ENCODE measurements at places on chromosomes 3 and 15.
A peak's percentile ranks its signal among the peaks of the same experiment; 100 is the strongest.

DNA sequence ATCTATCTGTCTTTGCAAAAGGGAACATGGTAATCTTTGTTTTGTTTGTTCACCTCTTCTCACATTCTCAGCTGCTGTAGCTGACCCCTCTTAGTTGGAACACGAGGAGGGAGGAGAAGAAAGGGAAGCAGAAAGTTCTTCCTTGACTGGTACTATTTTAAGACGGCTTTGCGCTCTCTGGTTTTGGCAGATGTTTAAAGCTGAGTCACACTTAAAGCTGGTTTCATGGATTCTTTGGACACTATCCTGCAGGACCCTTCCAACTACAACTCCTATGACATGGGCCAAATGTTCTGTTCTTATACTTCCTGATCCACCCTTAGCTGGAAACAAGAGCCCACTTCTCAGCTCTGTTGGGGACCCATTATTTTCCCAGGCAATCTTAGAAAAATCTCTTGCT, 40.6 kb upstream of the FXR1 start:
- DNase-seq: no peak

DNA sequence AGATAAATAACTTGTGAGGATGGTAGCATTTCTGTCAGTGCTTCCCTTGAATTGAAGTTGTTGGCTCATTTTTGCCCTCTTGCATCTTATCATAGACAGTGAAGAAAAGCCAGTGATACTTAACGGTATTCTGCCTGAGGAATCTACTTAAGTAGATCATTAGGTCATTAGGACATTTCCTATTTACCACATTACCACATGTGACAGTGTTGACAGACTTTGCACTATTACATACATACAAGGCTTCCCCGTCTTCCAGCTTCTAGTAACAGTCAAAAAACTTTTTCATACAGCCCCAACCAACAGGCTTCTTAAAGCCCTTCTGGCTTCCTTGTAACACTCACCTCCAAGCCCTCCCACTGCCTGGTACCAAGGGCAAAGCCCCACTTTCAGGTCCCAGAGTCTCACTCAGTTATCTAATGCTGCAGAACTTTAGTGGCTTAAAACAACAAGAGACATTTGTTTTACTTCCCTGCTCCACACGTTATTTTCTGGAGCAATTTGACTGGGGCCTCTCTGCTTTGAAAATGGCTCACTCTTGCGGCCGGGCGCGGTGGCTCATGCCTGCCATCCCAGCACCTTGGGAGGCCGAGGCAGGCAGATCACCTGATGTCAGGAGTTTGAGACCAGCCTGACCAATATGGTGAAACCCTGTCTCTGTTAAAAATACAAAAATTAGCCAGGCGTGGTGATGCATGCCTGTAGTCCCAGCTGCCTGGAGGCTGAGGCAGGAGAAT, 40.0 kb downstream of the ASB7 start:
- no peak for DNase-seq

DNA sequence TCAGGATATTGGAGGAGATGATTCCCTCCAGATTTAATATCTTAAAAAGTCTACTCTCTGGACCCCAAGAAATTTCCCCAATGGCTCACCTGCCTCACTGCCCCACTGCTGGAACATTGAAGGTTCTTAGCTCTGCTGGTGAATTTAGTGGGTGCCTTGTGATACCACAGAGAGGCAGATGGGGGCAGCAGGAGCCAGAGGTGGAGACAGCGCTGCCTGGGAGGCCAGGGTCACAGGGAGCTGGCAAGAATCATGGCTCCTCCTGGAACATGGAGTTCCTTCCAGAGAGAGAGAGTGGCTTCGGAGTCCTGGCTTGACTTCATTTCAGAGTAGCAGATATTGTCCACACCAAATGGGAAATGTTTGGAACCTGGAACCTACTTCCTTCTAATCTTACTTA, 263.5 kb upstream of the CFAP20DC start:
- DNase-seq: no peak

DNA sequence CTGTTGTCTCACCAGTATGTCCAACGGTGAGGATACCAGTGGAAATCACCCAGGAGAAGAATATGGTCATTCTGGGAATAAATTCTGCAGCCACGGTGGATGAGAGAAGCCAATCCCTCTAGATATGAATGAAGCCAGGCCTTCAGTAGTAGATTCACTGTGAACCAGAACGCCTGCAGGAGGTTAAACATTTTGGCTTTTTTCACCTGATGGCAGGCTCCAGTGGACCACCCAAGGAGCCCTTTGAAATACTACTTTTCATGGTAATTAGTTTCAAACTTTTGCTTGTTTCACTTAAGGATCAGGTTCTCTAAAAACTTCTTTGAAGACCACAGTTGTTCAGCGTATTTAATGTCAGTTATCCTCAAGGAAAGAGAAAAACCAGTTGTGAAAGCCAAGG, 353.4 kb downstream of the RORA start:
- DNase-seq: no peak

DNA sequence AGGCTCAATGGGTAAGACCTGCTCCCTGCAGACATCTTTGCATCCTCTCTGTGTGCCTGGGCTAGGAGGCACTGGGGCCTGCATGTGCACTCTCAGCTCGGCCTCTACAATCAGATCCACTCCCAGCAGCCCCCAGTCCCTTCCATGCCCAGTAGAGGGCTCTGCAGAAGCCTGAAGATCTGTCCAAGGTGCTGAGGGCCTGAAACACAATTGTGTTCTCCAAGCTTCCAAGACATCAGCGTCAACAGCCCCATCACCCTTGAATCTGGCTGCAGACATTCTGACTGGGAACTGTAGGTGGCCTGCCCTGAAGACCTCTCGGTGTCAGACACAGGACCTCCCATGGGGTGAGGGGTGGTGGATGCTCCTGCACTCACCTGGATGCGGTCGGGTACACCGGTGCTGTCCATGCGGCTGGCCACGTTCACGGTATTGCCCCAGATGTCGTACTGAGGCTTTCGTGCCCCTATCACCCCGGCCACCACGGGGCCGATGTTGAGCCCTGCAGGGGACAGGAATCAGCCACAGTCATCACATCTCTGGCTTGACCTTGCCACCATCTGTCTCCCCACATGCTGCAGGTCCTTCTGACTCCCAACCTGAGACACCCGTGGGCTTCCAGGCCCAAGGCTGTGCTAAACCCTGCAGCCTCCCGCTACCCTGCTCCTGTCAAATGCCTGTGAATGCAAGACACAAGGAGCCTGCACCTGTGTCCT, 84.7 kb downstream of the SEC22A start:
- no peak for DNase-seq

DNA sequence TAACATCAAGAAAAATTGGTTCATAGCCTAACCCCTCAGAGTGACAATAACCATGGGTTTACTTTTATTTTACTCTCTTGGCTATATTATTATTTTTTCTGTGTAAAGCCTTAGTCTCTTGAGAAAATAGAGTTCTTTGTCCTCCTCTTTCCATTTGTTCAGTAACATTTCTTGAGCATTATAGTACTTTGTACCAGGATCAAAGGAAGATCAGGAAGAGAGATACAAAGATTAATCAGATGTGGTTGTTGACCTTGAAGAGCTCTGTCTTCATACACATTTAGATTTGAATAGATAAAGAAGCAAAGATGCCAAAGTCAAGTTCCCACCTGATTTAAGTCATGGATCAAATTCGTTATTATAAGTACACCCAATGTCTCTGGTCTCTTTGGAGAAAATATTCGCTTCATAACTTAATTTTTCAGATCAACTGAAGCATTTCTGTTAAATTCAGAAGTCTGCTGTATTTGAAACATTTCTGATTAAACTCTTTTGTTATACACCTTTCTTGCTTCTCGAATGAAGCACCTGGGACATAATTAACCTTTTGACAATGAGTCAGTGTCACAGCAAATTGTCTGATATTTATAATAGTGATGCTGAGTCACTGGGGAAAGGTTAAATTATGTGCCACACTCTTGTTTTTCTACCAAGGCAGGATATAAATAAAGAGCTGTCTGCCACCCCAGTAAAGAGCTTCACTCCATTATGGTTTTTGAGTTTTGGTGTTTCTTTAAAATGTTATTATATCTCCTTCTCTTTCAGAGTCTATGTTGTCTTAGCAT, 100.2 kb downstream of the GHSR start:
- DNase-seq: no peak

DNA sequence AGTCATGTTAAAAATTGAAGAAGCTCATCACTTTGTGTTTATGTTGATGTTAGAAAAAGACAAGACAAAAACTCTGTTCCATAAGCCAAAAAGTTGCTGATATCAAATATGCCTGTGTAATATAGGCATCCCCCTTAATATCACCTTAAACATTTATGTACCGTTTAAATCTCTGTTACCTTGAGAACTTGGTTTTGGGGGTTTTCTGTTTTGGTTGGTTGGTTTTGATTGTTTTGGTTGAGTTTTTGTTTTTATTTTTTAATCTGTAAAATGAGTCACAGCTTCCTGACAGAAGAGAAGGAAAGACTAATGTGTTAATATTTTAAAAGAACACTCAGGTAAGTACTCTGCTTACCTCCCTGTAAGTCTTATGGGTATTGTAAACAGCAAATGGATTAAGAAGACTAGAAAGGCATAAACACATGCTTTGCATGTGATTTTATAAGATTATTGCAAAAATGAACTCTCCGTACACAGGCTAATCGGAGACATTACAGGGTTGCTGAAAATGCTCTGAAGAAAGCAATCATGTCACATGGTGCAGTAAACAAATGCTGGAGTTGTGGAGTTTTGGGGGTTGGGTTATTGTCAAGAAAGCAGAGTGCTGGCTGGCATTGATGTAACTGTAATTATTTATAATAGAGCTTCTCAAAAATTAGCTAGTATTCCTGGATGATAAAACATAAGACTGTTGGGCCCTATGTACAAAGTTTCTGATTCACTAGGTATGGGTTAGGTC, 69.5 kb upstream of the MBNL1 start:
- no peak for DNase-seq

DNA sequence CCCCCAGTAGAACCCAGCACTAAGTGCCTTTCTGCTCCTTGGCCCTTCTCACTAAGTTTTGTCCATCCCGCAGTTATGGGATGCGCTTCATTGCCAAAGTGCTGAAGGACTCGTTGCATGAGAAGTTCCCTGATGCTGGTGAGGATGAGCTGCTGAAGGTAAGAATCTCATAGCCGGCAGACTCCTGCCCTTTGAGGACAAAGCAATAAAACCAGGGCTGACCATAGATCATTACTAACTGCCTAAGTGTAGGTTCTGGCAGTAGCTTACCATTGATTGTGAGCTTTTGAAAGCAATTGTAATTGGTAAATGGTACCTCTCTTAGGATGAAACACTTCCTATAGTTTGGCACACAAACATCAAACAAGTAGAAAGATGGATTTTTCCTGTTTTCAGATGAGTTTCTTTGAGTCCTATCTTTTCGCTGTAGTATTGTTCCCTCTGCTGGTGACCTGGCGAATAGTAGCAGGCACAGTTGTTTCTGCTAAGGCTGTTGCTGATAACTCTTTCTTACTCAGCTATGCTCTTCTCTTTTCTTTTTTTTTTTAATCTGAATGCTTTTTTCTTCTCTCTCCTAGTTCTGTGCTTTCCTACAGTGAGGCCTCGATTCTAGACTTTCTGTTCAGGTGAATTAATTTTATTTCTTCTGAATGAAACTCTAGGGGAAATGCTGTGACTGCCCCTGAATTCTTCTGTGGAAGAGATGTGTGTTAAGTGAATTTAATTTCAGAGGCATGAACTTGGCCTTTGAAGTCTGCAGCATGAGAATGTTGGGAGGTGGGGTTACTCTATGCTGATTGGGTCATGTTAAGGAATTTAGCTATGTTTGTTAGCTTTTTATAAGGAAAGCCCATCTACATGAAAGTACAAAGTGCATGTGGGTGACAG, 47.4 kb upstream of the CRTC3 start:
- peak; percentile 8 for DNase-seq

All from stimulated activated CD4-positive, alpha-beta T cell treated with anti-CD3 and anti-CD28 coated beads, Interleukin-15, amount 100 ng/mL, for 1 hour (primary cell).